ENCODE measurements at places on chromosomes 6 and 20.

DNA sequence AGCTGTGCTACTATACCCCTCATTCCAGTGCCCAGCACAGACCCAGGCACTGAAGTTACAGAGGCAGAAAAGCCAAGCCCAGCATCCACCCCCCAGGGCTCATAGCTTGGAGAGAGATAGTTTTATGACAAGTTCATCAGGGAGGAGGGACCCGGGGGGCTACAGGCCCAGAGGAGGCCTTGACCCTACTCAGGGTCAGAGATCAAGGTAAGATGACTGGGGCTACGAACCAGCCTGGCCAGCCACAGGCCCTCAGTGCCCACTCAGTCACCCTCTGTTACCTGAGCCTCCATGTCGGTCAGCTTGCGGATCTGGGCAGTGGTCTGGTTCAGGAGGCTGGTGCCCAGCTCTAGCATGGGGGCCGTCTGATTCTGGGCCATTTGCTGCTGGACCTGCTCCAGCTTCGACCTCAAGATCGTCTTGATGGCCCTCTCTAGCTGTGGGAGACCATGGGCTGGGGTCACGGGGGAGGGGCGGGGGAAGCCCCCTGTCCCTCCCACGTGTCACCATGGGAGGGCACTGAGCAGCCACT lies 26.1 kb downstream of the ANGPT4 start:
- no peak for DNase-seq

- DNase-seq = no peak
Observed at GRCh38 chr6:435441-436307, 44.1 kb downstream of the IRF4 start.

- DNase-seq = no peak
Observed at GRCh38 chr6:150343434-150343833, 25.4 kb upstream of the IYD start.

DNA sequence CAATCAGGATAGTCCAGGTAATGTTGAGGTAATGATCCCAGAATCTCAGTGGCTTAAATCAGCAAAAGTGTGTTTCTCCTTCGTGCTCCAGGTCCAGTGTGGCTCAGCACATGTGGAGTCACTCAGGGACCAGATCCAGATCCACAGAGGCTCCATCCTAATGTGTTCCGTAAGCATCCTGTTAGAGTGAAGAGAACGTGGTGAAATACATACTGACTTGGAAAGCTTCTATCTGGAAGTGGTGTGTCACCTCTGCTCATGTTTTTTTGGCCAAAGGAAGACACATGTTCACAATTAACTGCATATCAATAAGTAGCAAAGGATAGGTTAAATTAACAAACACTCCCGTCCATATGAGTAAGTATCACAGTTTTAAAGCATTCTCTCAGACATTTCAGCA lies 26.8 kb upstream of the PREP start:
- no peak for DNase-seq

DNA sequence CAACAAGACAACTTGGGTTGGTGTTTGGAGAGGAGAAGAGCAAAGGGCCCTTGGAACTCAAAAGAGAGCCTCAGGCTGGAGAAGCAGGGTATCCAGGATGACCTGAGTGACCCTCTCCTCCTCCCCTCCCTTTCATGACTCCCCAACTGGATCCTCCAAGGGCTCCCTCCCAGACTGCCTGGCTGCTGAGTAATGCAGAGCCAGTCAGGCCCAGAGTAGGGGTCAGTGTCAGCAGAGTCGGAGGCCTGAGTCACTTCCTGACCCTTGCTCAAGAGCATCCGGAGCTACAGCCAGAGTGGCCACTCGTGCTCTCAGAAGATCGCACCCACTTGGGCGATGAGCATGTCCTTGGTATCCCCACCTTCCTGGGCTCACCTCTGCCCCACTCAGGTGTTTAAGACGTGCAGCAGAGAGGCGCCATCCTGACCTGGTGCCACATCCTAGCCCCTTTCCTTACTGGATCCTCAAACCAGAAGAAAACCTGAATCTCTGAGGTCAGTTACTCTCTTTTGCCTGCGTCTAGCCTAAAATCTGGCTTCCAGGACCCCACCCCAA lies 2.8 kb upstream of the MAPK13 start:
- no peak for DNase-seq

DNA sequence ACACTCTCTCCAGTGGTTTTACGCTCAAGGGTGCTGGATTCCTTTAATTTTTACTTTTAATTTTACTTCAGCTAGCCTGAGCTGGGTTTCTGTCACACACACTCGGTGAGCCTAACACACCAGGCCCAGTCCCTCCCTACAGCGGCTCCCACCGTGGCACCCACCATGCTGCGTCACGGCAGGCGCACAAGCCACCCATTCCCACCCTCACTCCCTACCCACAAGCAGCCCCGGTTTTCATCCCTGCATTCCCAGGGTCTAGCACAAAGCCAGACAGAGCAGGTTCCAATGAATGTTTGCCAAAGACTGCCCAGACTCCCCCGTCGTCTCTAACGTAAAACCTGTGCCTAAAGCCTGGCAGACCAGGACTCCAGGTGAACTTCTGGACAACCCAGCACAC lies 50.3 kb downstream of the MYH7B start:
- DNase-seq = no peak

GRCh38 chr20:4666001-4666479 lies 55.7 kb upstream of the PRND start:
- DNase-seq = peak; percentile 65

- no peak for DNase-seq
Observed at GRCh38 chr6:148905901-148906300, 159.1 kb downstream of the UST start.

GRCh38 chr20:20593447-20594170 lies 118.8 kb downstream of the RALGAPA2 start:
- DNase-seq = peak; percentile 17

DNA sequence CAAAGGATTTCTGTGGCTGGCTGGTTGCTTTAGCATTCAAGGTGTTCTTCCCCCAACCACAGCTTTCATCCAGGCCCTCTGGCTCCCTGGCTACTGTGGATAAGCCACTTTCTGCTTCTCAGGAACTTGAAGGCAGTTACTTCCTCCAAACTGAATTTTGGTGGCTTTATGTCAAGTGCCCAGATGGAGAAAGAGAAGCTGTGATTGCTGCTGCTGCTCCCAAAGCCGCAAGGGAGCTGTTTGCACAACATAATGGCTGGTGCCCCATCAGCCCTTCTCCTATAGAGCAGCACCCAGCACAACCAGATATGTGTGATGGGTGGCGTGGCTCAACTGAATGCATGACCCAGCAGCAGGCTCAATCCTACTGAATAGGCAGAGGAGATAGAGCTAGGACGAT lies 465.2 kb downstream of the MAFB start:
- DNase-seq = no peak

DNA sequence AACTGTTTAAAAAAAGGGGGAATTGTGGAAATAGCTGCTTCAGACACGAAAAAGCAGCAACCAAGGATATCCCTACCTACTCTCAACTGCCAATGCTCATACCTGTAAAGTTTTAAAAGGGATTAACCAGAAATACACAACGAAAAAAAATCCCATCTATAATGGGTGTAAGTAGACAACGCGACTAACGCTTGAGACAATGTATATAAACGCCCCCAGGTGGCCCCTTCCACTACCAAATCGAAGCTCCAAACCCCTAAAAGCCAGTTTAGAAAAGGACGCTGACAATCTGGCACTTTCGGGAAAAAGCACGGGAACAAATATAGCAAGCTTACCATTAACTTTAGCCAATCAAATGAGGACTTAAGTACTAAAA lies 94.5 kb upstream of the BTN3A2 start:
- peak; percentile 36 for DNase-seq

- DNase-seq = no peak
Observed at GRCh38 chr6:38571721-38572120, 68.0 kb downstream of the BTBD9 start.

GRCh38 chr6:160861824-160862223 lies 129.7 kb upstream of the MAP3K4 start:
- no peak for DNase-seq

DNA sequence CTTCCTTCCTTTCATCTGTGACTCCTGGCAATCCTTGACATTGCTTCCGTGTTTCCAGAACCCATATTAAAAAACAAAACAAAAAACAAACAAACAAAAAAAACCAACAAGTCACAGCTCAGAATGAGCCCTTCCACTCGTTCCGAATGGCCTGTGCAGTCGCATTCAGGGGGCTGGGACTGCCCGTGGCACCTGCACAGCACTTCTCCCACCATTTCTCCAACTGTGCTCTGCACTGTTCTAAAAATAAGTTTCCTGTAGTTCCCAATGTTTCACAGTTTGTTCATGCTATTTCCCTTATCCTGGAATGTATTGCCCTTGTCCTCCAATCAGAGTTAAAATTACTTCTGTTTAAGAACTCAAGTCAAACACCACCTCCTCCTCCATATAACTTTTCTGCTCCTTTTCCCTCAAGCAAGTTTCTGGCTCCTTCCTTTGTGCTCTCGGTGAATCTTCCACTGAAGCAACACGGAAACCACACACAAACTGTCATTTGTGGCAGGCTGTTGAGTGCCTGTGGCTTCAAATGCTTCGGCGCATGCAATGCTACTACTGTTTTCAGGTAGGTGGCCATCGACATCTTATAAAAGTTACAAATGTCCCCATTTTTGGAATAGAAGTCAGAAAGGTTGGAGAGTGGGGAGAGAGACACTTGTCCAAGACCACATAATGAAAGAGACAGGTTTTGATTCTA lies 57.7 kb downstream of the PDE10A start:
- no peak for DNase-seq

- no peak for DNase-seq
Observed at GRCh38 chr6:38549180-38549579, 90.5 kb downstream of the BTBD9 start.

GRCh38 chr6:101980924-101981323 lies 587.4 kb downstream of the GRIK2 start:
- no peak for DNase-seq

GRCh38 chr6:153183925-153184324 lies 52.8 kb upstream of the RGS17 start:
- no peak for DNase-seq

- no peak for DNase-seq
Observed at GRCh38 chr6:44966449-44967092, 361.6 kb upstream of the RUNX2 start.

- DNase-seq = no peak
Observed at GRCh38 chr6:168417679-168418557, 23.1 kb upstream of the SMOC2 start.

DNA sequence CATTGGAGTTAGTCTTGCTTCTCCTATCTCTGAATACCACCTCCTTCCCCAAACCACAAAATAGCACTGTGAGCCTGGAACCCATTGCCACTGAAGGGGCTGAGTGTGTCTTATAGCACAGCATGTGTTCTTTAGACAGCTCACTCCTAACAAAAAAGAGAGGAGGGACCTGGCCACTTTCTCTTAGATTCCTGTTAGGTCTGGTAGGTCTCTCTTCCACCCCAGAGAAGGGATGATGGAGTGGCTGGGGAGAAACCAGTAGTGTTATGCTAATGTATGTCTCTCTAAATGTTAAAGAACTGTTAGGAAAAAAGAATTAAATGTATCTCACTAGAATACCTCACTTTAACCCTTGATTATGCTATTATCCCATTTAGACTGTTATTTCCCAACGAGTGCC lies 340.3 kb downstream of the EPHA7 start:
- DNase-seq = no peak

GRCh38 chr6:127880429-127880828 lies 20.4 kb downstream of the THEMIS start:
- DNase-seq = no peak

GRCh38 chr6:83978997-83979396 lies 54.6 kb upstream of the MRAP2 start:
- no peak for DNase-seq

DNA sequence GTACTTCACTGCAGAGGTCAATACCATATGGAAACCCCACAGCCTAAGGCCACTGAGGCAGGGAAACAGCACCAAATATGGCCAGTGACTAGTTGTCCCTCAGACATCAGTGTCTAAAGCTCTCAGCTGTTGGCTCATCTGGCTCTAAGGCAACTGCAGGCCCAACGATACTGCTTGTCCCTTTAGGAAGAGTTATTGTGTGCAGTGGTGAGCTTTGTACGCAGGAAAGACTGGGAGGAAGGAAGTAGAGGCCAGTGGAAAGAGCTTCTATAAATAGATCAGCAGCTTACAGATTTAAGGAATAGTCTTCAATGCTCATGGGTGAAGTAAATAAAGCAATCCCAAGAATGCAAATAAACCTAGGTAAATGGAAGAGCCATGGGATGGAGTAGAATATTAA lies 29.3 kb downstream of the DNAAF9 start:
- no peak for DNase-seq

DNA sequence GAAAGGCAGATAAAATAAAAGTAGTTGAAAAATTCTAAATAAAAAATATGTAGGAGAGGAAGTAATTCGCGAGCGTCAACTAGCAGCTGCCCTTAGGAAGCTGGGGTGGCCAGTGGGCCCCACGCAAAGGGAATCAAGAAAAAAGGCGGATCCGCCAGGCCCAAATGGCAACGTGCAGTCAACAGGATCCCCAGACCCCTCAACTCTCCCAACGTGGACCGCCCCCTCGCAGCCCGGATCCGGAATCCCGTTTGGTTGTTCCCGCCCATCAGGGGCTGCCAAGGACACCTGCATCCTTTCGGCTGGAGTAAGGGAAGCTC lies 296 bp downstream of the DZANK1 start:
- no peak for DNase-seq

DNA sequence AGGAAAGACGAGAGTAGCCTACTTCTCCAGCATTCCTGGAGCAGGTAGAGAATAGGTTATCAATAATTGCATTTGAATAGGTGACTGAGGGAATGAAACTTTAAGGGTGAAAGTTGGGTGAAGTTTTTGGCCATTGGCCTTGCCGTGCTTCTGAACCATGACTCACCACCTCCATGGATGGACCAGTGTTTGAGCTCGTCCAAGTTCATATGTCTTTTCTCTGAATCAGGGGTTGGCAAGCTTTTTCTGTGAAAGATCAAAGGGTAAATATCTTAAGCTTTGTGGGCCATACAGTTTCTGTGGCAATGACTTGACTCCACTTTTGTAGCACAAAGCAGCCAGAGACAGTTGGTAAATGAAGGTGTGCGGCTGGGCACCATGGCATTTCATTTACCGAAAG lies 31.8 kb downstream of the SNRNP48 start:
- no peak for DNase-seq

DNA sequence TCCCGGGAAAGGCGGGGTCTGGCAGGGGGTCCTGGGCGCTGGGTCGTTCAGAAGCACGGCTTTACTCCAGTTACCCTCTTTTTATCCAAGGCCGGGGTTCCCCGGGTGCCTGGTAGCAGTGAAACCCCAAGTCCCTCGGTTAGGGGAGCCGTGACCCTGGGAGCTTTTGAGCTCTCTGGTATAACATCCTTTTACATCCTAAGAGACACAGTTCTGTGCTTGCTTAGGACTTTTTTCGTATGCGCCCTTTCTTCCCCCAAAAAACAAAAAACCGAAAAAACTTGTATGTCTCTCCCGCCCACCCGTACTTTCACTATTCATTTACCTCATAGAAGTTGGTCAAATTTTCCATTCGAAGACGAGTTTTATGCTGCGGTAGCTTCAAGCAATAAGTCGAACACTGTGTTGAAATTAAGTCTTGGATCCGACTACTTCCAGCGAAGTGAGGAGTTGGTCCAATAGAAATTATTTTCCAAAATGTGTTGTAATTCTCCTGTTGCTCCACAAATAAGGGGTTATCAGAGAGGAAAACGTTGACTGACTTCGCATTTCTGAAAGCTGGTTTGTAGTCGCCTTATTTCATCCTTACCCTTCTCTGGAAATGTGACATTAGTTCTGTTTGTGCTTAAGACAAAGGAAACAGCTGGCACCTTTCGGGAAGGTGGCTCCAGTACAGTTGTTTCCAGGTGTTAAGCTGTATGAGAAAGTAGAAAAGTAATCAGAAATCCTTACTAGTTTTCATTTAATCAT lies 816 bp upstream of the MAN1A1 start:
- peak; percentile 62 for DNase-seq

- no peak for DNase-seq
Observed at GRCh38 chr6:1015825-1016224, 296.1 kb upstream of the FOXQ1 start.
